ENCODE measurements at places on chromosomes 7 and 10.
A peak's percentile ranks its signal among the peaks of the same experiment; 100 is the strongest.

DNA sequence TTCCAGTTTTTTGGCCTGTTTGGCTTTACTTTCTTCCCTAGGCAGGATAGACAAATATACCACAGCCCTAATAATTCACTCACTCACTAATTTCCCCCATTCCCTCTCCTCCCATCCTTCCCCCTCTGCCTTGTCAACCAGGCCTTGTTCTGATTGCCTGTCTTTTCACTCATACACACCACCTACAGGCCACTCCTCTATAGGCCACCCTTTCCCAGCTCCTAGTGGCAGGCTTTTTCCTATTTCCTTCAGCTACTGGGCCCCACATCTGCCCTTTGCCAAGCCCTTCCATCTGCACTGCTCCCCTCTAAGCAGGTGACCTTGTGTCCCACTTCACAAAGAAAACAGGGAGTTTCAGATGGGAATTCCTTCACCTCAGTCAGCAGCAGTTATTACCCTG lies 59.8 kb upstream of the MSRB2 start:
- no peak for DNase-seq

GRCh38 chr10:128487517-128487916 lies 361.3 kb upstream of the MKI67 start:
- DNase-seq: no peak

- no peak for DNase-seq
These were observed 12.1 kb upstream of the CCNY start for GRCh38 chr10:35324196-35324595.

DNA sequence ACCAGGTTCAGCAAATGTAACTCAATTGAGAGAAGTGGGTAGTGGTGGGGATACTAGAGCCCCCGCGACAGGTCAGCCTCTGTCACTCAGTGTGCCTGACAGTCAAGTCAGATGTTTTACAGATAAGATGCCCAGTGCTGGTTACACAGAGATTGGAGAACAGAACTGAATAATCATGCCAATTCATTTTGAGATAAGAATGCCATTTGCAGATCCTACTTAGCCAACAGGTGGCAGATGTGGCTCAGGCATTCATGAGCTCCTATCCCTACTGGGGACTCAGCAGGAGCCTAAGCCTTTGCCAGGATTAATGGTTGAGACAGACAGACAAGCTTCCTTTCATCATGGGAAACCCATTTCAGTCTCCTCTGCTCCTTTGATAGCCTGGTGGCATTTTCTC lies 137.8 kb downstream of the MAPK8 start:
- DNase-seq: no peak

GRCh38 chr7:19102884-19103283 lies 14.6 kb downstream of the TWIST1 start:
- DNase-seq: no peak

DNA sequence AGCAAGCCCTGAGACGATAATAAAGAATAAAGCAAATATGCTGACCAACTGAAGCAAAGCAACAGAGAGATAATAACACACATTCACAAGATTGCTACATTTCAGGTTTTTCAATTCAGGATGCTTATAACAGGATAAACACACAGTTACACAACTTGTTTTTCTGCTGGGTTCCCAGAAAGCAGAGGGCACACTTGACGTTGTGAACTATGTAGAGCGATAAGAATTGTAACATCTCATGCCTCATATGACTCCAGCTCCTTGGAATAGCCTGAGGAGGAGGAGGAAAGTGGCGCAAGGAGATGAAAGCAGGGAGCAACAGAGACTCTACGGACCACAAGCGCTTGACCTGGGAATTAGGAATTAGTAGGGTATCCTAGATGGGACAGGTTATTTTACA lies 201.7 kb downstream of the SKAP2 start:
- no peak for DNase-seq

- no peak for DNase-seq
These were observed 12.1 kb downstream of the HTR7 start for GRCh38 chr10:90845726-90846125.

DNA sequence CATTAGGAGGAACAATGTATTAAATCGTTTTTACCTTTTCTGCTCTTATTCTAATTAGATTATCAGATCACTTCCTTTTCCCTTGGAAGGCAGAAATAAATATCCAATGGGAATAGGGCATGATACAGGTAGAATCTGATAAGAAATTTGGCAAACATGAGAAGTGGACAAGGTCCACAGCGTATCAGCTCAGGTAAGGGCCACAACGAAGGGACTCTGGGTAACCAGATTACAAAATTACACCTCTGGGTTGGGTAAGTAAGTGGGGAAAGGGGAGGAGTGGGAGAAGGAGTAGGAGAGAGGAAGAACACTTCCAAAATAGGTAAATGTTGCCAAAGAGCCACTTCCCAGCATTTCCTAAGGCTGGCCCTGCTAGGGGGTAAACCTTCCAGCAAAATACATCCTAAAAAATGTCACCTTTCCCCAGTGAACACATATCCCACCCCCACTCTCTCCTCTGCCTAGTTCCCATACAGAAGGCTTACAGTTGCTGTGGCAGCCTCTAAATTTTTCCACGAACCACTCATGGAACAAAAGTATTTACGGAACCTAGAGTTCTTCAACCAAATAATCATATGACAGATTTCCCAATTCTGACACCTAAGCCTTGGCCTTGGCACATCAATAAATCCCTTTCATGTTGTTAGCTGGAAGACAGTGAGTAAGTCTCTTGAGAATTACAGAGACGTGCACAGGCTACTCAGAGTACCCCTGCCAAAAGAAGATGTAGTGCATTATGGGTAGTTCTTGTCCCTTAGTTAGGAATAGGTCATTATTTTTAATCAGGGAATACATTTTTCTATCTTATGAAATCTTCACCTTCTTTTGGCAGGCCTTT lies 51.5 kb upstream of the DLX6 start:
- DNase-seq: no peak

- DNase-seq: no peak
These were observed 3.2 kb upstream of the SERPINE1 start for GRCh38 chr7:101123703-101124068.

DNA sequence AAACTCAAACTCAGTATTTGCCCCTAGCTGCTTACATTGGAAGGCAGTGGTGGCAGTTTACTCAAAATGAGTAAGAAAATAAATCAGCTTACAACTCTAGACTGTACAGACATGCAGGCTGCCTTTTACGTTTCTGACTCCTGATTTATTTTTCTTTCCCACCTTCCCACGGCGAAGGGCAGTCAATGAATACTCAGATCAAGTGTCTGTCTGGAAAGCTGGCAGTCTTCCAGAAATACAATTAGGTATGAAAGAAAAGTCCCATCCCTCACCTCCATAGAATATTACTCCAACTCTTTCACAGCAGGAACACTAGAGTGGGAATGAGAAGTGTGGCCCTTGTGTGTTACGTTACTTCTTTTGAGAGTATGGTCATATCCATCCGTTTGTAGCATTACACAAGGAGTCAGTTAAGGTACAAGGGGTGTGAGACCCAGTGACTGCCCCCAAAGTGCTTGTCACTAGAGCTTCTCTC lies 1.3 kb upstream of the PAPSS2 start:
- no peak for DNase-seq

DNA sequence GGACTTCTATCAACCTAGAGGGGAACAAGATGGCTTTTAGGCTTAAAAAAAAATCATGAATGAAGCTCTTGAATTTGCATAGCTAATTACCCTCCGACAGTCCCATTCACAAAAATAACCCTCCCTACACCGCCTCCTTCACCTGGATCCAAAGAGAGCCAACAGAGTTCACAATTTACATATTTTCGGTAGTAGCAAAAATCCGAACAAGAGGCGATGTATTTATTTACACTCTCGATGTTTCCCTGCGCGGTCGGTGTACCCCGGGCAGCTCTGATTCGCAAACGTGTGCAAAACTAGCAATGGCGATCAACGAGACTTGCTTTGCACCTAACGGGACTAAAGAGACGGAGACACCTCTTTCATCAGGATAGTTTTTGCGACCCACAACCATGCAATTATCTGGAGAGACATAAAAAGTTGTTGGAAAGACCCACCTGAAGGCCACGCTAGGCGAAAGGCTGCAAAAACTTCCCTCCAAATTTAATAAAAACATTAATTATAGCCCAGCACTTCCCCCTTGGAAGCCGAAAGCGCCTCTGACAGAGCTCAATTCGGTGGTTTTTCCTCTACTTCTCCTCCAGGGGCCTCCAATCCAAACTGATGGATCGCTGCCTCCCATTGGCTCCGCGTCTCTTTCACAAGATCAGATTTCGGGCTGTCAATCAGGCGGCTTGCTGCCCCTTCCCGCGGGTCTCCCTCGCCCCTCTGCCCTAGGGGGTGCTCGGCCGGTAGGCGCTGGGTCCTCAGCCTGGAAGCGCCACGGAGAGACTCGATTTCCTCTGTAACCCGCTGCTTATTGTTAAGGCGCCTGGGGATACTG lies at the start of gene ETV1:
Gene ETV1 (minus strand): TSS at position 541 of the 823 bp plus-strand sequence. CDS start 614 bp downstream, outside the sequence.
- peak; percentile 4 for DNase-seq

All from stimulated activated naive CD8-positive, alpha-beta T cell treated with anti-CD3 and anti-CD28 coated beads, Interleukin-15, Interleukin-2, amounts not matched to agents 100 U/mL and 50 U/mL, for 24 hours (primary cell).